ENCODE measurements at places on chromosomes 12 and 14. TPM values are rescaled to one million over a fixed set of nuclear protein-coding genes. Genes with fewer than 3 reads are reported as not detected.

KRT1 gene
- not detected for total RNA-seq

PROX2 gene
- total RNA-seq, result 0.69 TPM

DACT1 gene
- total RNA-seq, result 0.50 TPM

NUAK1 gene
- total RNA-seq, result not detected

HRK gene
- not detected for total RNA-seq

DENR gene
- total RNA-seq, result 53.5 TPM

BEGAIN gene
- total RNA-seq, result 2.3 TPM

RALGAPA1 gene
- total RNA-seq, result 49.7 TPM

GPR137C gene
- total RNA-seq, result 0.45 TPM

KLRB1 gene
- total RNA-seq, result 22.0 TPM

SOX5 gene
- not detected for total RNA-seq

CIDEB gene
- 33.7 TPM for total RNA-seq

PPP4R4 gene
- 0.47 TPM for total RNA-seq

ADSS1 gene
- total RNA-seq, result 2.4 TPM

MARS1 gene
- 306 TPM for total RNA-seq

P2RX7 gene
- 6.6 TPM for total RNA-seq

TAS2R8 gene
- not detected for total RNA-seq

DPPA3 gene
- total RNA-seq, result not detected

ERG28 gene
- 16.0 TPM for total RNA-seq

LRRK2 gene
- 0.40 TPM for total RNA-seq

DHRS4L2 gene
- total RNA-seq, result 17.7 TPM

C12orf56 gene
- not detected for total RNA-seq

KRT73 gene
- total RNA-seq, result 0.42 TPM

CIPC gene
- total RNA-seq, result 14.5 TPM

IAPP gene
- not detected for total RNA-seq

AMN gene
- 2.9 TPM for total RNA-seq

C14orf180 gene
- not detected for total RNA-seq

KLHDC1 gene
- total RNA-seq, result 5.6 TPM

RPGRIP1 gene
- total RNA-seq, result not detected

INHBC gene
- 0.14 TPM for total RNA-seq

ANKRD33 gene
- total RNA-seq, result not detected

CAPZA3 gene
- total RNA-seq, result not detected

OTOGL gene
- not detected for total RNA-seq

BDKRB1 gene
- not detected for total RNA-seq

ACRBP gene
- total RNA-seq, result 8.8 TPM

MYF5 gene
- not detected for total RNA-seq

SELPLG gene
- total RNA-seq, result 159 TPM

KERA gene
- total RNA-seq, result not detected

SMARCD1 gene
- total RNA-seq, result 68.1 TPM

CEP128 gene
- 30.0 TPM for total RNA-seq

ATP2A2 gene
- 100.0 TPM for total RNA-seq

MAX gene
- total RNA-seq, result 155 TPM

FGF6 gene
- total RNA-seq, result not detected

KRT82 gene
- total RNA-seq, result not detected

RNASE7 gene
- not detected for total RNA-seq

NAV3 gene
- total RNA-seq, result not detected

SLCO1B1 gene
- not detected for total RNA-seq

PAH gene
- total RNA-seq, result not detected

NOVA1 gene
- 0.39 TPM for total RNA-seq

HCAR1 gene
- 0.17 TPM for total RNA-seq

CISTR gene
- total RNA-seq, result not detected

AMHR2 gene
- total RNA-seq, result not detected

MMP17 gene
- total RNA-seq, result 0.54 TPM

EML5 gene
- total RNA-seq, result 2.2 TPM

KCNK10 gene
- not detected for total RNA-seq

HPD gene
- not detected for total RNA-seq
